Natural killer cell (primary cell): ENCODE measurements at places on chromosomes 13 and 19.

DNA sequence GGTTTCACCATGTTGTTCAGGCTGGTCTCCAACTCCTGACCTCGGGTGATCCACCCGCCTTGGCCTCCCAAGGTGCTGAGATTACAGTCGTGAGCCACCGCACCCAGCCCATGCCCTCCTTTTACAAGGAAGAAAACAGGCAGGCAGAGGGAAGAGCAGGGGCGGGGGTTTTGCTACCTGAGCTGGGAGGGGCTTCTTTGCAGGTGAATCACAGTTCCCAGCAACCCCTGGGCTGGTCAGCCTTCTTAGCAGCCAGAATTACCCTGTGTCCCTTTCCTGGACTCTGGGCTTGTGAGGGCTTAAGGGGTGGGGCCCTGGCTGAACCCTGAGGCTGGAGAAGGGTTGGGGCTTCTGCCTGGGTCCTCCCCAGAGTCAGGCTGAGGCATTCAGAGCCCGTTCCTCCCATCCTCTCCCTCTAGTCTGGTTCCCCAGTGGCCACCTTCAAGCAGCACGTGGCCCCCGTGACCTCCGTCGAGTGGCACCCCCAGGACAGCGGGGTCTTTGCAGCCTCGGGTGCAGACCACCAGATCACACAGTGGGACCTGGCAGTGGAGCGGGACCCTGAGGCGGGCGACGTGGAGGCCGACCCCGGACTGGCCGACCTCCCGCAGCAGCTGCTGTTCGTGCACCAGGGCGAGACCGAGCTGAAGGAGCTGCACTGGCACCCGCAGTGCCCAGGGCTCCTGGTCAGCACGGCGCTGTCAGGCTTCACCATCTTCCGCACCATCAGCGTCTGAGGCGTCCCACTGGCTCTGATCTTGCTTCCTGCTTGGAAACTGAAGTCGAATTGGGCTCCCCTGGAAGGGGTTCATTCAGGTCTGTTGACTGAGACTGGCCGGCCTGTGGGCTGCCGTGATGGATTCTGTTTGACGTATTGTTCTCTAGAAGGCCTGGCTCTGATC, 2.8 kb upstream of the KCNJ14 start:
- no peak overlapping the region for H3K4me3 ChIP-seq
- no peaks in the 10 kb centered on the region for H3K27me3 ChIP-seq
- H3K27ac ChIP-seq, result no peak overlapping the region
- peaks cover 8% of the 10 kb centered on the region for H3K4me1 ChIP-seq
- peaks cover 50% of the 10 kb centered on the region for H3K36me3 ChIP-seq
- DNase-seq, result no peak

DNA sequence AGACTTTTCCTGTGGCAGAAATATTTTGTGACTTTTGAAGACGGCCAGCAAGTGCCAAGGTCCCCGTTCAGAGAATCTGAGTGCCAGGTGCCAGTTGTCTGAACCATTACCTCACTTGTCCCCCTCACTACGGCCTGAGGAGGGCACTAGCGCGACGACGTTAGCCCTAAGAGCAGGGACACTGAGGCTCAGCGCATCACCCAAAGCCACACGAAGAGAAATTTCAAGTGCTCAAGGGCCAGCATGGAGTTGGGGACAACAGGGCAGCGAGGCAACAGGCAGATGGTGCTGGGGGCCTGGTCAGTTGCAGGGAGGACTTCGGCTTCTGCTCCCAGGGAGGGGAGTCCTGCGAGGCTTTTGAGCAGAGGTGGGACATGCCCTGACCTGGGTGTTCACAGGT, 9.5 kb upstream of the TYK2 start:
- H3K27ac ChIP-seq, result no peak overlapping the region
- H3K27me3 ChIP-seq, result no peaks in the 10 kb centered on the region
- H3K4me1 ChIP-seq, result peaks cover 6% of the 10 kb centered on the region
- peak; percentile 50 for DNase-seq
- H3K36me3 ChIP-seq, result peaks cover 27% of the 10 kb centered on the region

GRCh38 chr13:108777421-108778420, 148.3 kb downstream of the MYO16 start:
- H3K4me1 ChIP-seq, result no peaks in the 10 kb centered on the region
- no peak overlapping the region for H3K4me3 ChIP-seq
- no peak for DNase-seq
- H3K27ac ChIP-seq, result no peak overlapping the region
- H3K36me3 ChIP-seq, result no peaks in the 10 kb centered on the region

- H3K4me3 ChIP-seq, result no peak overlapping the region
- no peak overlapping the region for H3K27ac ChIP-seq
- DNase-seq, result no peak
- H3K4me1 ChIP-seq, result no peaks in the 10 kb centered on the region
Measured at GRCh38 chr13:21777813-21778212, 106.9 kb downstream of the FGF9 start.

DNA sequence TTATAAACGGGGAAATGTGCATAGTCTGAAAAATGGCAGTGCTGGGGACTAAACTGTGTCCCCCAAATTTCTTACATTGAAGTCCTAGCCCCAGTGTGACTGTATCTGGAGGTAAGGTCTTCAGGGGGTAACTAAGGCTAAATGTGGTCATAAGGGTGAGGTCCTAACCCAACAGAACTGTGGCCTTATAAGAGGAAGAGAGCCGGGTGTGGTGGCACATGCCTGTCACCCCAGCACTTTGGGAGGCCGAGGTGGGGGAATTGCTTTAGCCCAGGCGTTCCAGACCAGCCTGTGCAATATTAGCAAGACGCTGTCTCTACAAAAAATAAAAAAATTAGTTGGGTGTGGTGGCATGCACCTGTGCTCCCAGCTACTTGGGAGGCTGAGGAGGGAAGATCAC, 17.8 kb downstream of the PROZ start:
- no peaks in the 10 kb centered on the region for H3K27me3 ChIP-seq
- no peak overlapping the region for H3K4me3 ChIP-seq
- peaks cover 31% of the 10 kb centered on the region for H3K36me3 ChIP-seq
- peaks cover 44% of the 10 kb centered on the region for H3K4me1 ChIP-seq

DNA sequence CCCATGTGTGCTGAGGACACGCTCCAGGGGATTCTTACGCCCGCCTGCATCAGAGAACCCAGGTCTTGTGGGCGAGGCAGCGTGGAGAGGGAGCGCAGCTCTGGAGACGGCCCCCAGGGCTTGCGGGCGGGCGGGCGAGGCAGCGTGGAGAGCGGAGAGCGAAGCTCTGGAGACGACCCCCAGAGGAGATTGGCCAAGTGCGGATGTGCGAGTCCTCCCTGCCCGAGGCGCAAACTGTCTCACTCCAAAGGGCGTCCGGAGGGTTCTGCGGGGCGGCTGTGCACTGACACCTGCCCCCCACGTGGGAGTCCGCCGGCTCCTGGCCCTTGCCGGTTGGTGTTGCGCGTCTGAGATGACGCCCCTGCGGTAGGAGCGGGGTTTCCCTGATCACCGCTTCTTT, 39.8 kb downstream of the MCF2L start:
- no peak for DNase-seq
- no peaks in the 10 kb centered on the region for H3K27me3 ChIP-seq
- peaks cover 17% of the 10 kb centered on the region for H3K4me1 ChIP-seq
- H3K36me3 ChIP-seq, result no peaks in the 10 kb centered on the region
- no peak overlapping the region for H3K4me3 ChIP-seq

DNA sequence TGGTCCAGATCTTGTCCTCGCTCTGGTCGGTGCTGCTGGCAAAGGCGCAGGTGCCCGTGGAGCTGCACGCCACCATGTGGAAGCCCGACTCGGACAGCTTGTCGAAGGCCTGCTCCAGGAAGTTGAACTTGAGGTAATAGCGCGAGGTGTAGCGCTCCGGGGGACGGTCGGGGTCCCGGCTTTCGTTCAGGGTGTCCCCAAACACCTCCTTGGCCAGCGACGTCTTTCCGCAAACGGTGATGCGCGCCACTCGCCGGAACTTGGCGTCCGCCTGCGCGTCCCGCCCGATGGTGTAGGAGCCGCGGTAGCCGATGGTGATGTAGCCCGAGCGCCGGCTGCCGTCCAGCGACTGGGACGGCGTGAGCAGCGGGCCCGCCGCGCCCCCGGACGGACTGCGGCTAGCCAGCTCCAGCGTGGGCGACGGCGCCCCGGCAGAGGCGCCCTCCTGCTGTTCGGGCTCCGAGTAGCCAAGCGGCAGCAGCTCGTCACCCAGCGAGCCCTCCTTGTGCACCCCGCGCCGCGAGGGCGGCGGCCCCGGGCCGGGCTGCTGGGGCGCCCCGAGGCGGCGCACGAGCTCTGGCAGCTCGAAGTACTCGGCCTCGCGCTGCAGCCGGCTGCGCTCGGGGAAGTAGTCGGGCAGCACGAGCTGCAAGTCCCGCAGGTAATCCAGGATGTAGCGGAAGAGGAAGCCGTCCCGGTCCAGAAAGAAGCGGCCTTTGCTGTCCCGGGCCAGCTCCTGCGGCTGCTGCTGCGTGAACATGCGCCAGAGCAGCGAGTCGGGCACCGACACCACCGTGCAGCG, 801 bp downstream of the KCTD12 start:
- peak overlapping the region; percentile 45 for H3K27ac ChIP-seq
- peaks cover 22% of the 10 kb centered on the region for H3K4me1 ChIP-seq
- no peaks in the 10 kb centered on the region for H3K36me3 ChIP-seq
- peak; percentile 75 for DNase-seq
- H3K4me3 ChIP-seq, result peak overlapping the region; percentile 67

DNA sequence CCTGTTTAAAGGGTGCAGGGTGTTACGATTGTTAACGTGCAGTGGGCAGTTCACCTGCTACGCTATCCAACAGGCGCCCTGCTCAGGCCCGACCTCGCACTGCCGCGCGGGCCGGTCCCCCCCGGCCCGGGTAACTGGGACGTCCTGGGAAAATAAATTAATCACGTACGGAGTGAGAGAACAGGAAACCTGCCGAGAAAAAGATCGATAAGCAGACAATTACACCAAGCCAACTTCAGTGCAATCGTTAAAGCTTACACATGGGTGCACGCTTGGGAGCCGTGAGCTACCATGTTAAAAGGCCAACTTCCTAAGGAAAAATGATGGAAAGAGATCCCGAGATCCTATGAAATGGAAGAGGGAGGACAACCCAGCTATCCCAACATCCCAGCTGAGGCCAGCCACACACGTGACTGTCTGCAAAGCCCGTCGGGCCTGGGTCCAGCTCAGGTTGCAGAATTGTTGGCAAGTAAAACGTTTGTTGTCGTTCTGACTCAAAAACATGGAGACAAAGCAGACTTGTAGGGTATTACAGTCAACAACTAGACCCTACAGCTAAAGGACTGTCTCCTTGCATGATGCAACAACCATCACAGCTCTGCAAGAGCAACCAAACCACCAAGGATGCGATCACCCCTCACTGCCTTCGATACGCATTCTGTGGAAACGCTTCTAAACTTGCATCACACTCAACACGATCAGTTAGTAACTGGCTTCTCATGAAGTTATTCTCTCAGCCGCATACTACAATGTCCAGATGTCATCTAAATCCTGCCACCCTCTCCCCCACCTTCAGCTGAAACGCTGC, 741 bp upstream of the TUBGCP3 start:
- no peaks in the 10 kb centered on the region for H3K27me3 ChIP-seq
- no peaks in the 10 kb centered on the region for H3K36me3 ChIP-seq
- peak overlapping the region; percentile 87 for H3K4me3 ChIP-seq
- peaks cover 16% of the 10 kb centered on the region for H3K4me1 ChIP-seq
- peak overlapping the region; percentile 73 for H3K27ac ChIP-seq
- no peak for DNase-seq

- DNase-seq, result peak; percentile 26
- no peaks in the 10 kb centered on the region for H3K27me3 ChIP-seq
- no peaks in the 10 kb centered on the region for H3K4me1 ChIP-seq
- H3K27ac ChIP-seq, result no peak overlapping the region
- H3K4me3 ChIP-seq, result no peak overlapping the region
Measured at GRCh38 chr13:79679334-79679733, 198.4 kb downstream of the NDFIP2 start.

- H3K4me1 ChIP-seq, result no peaks in the 10 kb centered on the region
- H3K27me3 ChIP-seq, result no peaks in the 10 kb centered on the region
- H3K36me3 ChIP-seq, result no peaks in the 10 kb centered on the region
- H3K27ac ChIP-seq, result no peak overlapping the region
Measured at GRCh38 chr13:22086597-22087330, 415.9 kb downstream of the FGF9 start.

DNA sequence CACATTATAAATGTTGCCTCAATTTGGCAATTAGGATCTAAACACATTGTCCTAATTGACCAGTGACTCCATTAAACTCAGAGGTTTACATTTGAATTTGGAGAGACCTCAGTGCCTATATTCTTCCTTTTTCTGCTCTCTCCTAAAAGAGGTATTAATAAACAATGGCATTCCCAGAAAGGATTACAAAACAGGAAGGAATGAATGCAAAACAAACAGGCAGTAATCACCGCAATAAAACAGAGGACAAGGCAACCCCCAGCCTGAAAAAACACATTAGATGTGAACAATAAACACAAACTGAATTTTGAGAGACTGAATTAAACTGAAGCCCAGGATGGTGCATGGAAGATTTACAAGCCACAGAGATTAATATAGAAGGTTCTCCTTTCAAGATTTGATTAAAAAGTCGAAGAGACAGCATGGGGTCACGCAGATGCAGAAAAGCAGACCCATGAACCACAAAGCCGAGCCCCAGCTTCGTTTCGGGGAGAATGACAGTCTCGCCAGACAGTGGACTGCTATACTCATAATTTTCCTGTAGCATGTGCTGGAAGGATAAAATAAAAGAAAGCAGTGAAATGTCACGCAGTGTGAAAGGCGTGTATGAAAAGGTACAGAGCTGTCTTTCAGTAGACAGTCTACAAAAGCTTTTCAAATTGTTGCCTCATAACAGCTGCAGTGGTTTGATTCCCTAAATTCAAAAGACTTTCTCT, 503.0 kb downstream of the LIG4 start:
- no peak overlapping the region for H3K27ac ChIP-seq
- H3K4me3 ChIP-seq, result no peak overlapping the region
- DNase-seq, result no peak
- no peaks in the 10 kb centered on the region for H3K27me3 ChIP-seq
